ENCODE measurements at places on chromosomes 11 and 22.

DNA sequence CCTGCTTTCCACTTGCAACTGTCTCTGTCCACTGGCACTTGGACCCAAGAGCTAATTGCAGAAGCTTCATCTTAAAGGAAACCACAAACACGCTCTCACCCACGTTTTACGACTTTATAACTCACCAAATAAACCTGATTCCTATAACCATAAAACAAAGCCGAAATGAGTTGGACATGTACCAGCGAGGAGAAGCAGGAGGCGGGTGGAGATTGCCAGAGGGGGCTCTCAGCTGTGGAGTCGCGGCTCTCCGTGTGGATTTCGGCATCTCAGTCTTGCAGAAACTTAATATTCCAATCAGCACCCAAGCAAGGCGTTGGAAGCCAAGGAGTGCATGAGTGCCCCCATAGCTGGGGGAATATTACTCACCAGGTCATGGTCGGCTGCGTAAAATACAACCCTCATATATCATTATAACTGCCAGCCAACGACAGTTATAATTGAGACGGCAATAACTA lies 483.6 kb downstream of the MN1 start:
- peak; percentile 19 for DNase-seq

GRCh38 chr11:116642481-116642880 lies 130.3 kb downstream of the BUD13 start:
- no peak for DNase-seq

DNA sequence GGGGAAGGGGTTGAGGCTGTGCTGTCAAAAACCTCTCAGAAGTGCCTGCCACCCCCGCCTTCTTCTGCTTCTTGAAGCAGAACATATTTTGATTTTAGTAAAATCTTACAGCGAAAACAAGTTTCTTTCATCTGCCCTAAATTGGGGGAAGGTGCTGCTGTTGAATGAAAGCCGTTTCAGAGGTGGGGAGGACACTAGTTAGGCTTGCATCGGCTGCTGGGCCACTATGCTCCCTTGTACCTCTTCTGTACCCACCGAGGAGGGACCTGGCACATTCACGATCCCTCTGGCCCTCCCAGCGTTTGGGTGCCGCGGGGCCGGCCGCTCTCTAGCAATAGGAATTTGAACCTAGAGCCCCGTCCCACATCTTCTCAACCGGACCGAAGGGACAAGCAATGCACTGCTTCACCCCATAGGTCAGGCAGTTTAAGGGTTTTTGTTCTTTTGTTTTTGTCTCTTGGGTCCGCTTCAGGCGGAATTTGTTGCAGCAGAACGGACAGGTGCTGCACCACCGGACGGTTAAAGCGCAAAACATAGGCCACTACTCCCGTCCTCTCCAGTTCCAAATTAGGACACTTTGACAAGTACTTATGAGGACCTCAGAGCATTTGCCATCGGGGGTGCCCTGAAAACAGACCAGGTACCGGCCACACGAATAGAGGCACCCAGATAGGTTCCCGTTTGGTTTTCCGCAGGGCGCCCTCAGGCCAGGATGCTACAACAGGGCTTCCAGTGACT lies 5.6 kb downstream of the SLC6A5 start:
- DNase-seq = no peak

GRCh38 chr22:38124236-38124974 lies 13.9 kb upstream of the BAIAP2L2 start:
- DNase-seq = no peak

GRCh38 chr11:40491341-40491740 lies 968.1 kb downstream of the LRRC4C start:
- no peak for DNase-seq

- DNase-seq = no peak
Observed at GRCh38 chr11:78982473-78982872, 407.8 kb upstream of the NARS2 start.

DNA sequence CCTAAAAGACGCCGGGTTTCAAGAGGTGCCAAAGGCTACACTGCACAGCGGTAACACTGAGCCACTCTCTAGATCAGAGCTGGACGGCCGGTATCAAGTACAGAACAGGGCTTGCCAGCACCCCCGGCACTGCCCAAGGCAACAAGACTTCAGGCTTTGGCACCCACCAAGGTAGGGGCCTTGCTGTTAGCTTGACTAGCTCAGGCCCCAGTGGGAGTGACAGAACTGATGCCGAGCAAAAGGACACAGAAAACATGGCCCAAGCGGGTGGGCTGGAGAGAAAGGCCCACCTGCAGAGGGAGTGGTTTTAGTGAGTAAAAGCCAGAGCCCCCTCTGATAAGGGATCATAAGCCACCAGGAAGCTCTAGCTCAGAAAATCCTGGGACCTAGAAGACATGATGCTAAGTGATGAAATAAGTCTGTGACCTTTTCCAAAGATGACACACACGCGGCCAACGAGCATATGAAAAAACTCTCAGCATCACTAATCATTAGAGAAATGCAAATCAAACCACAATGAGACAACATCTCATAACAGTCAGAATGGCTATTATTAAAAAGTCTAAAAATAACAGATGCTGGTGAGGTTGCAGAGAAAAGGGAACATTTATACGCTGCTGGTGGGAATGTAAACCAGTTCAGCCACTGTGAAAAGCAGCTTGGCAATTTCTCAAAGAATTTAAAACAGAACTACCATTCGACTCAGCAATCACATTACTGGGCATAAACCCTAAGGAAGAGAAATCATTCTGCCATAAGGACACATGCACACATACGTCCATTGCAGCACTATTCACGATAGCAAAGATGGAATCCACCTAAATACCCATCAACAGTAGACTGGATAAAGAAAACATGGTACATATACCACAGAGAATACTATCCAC lies 12.9 kb downstream of the EHD1 start:
- DNase-seq = no peak

DNA sequence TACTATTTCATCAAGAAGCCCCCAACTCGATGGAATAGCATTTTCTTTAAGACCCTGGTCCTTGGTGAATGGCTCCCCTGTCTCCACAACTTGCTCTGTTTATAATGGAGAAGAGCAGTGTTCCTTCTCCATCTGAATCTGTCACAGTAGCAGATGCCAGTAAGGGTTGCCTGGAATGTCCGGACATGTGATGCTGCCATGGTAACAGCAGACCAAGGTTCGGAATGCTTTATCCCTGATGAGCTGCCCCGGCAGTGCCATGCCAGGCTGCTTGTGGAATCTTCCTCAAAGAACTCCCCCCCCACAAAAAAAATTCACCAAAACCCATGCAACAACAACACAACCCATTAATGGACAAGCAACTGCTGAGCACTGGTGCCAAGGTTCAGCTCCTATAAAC lies 72.5 kb downstream of the KCNC1 start:
- no peak for DNase-seq

- DNase-seq = no peak
Observed at GRCh38 chr11:82326853-82327252, 406.8 kb downstream of the FAM181B start.

DNA sequence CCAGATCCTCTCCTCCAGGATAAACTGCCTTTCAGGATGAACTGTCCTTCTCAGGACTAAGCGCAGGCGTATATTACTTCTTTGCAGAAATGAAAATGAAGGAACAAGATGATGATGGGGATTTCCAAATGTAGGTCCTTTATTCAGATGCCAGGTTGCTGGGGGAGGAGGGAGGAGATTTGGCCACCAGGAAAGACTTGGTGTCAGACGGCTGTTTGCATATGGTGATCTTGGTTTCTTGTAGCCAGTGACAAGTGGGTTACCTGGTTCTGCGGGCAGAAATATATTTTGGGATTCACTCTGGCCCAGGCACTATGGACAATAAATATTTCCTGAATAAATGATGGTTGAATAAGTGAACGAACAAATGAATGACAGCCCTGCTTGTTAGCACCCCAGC lies 243.4 kb downstream of the MIAT start:
- no peak for DNase-seq

DNA sequence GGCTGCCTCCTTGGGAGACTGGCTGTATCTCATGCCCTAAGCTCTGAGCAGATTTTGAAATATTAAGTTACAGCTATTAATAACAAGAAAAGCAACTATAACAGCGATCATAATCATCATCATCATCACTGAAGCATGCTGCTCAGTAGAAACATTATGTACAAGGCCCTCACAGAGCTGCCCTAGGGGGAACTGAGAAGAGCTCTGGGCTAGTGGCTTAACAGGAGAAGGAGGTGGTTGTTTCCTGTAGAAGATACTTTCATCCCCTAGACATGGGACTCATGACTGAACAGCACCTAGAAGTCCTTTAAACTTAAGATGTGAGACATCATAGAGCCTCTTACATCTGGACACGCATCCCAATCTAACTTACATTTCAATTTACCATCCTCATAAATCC lies 332.8 kb upstream of the PLET1 start:
- no peak for DNase-seq

GRCh38 chr11:69320756-69321741 lies 27.1 kb downstream of the MYEOV start:
- DNase-seq = no peak

- DNase-seq = no peak
Observed at GRCh38 chr11:71268706-71269321, 16.4 kb upstream of the SHANK2 start.

DNA sequence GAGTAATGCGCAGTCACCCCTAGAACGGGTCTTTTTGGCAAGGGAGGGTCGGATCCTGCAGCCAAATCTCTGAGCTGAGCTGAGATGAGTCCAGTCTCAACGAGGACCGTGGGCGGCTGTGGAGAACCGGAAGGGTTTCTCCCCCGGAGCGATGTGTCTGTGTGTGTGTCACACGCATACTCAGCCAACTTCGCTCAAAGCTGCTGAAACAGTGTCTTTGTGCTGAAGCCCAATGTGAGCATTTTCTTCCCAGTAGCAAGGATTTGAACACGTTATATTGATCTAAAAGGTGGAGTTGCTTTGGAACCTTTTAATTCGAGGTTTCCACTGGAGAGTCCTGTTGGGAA lies 1.4 kb upstream of the CELSR1 start:
- no peak for DNase-seq

DNA sequence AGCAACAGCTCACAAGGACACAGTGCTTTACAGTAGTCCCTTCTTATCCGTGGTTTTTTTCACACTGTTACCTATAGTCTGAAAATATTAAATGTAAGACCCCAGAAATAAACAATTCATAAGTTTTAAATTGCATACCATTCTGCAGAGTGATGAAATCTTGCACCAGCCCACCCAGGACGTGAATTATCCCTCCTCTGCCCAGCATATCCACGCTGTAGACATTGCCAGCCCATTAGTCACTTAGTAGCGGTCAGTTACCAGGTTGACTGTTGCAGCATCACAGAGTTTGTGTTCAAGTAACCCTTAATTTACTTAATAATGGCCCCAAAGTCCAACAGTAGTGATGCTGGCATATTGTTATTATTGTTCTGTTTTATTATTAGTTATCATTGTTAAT lies 3.6 kb downstream of the CLTCL1 start:
- DNase-seq = peak; percentile 65

DNA sequence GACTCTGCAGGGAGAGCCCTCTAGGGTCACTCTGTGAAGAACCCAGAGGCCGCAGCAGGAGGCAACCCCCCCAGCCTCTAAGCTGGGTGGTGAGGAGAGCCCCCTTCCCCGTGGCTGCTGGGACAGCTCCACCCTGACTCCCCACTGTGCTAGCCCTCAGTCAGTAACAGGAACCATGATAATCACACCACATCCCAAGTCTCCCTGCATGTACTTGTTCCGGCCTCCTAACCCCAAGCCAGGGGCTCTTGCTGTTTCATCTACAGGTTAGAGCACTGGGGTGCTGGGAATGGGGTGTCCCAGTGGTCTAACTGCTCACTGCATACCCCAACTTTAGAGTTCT lies 26.9 kb downstream of the ARVCF start:
- DNase-seq = no peak

- DNase-seq = no peak
Observed at GRCh38 chr22:29190051-29190450, 15.6 kb upstream of the EMID1 start.

DNA sequence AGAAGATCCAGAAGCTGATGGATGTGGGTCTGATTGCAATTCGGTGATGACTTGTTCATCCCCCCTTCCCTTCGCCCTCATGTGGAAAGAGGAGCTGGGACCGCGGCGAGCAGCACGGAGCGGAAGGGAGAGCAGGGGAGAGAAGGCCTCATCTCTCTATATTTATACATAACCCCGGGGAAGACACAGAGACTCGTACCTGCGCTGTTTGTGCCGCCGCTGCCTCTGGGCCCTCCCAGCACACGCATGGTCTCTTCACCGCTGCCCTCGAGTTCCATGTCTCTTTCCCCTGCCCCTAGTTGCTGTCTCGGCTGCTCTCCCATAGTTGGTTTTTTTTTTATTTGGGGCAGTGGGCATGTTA lies 2.5 kb upstream of the FERMT3 start:
- no peak for DNase-seq

- no peak for DNase-seq
Observed at GRCh38 chr22:29740216-29740615, 20.4 kb downstream of the CABP7 start.

DNA sequence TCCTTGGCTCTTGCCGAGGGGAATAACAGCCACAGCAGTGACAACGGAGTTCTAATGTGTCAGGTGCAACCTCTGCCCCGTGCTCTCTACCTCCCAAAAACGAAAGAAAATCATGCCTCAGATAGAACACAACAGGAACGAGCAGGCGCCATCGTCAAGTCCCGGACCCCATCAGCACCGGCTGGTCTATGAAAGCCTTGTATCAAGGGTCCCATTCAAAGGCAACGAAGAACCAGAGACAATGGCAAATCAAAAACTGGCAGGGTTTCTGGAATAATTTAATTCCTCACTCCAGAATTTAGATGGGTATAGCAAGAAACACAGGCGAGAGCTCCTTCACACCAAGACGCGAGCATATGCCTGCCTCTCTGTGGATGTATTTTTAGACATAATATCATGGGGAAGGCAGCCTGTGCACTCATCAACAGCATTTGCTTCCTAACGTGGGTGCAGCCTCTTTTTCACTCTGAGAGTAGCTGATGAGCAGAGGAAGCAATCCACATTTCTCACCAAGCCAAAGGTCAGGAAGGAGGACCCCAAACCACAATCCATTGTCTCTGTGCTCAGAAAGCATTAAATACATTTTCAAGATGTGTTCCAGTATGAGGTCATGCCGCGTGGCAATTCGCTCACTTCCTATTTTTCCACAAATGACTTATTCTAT lies 193.4 kb upstream of the BLID start:
- no peak for DNase-seq

GRCh38 chr11:59769111-59769510 lies 13.9 kb downstream of the STX3 start:
- DNase-seq = no peak

DNA sequence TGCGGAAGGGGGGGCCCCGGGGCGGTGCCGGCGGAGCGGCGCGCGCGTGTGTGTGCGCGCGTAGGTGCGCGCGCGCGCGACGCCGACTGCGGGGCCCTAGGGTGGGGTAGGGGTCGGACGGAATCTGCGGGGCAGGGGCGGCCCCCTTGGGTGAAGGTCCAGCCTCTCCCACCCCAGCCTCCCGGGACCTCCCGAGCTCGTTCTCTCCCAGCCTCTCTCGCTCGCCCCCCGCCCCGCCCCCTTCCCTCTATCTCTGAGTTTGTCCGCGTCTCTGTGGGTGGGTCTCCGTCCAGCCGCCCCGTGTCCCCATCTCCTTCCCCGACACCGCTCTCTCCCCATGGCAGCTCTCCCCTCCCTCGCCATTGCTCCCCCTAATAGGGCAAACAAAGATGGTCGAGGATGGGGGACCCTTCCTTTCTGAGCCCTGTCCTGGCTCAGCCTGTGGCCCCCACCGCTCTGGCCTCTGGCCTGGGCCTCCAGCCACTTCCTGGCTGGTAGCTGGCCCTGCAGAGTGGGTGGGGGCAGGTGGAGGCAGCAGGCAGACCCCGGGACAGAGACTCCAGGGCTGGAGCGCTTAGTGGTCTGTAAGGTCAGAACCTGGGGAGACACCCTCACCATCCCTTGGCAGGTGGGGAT lies 33.0 kb upstream of the PRR5 start:
- no peak for DNase-seq
